Activated naive CD4-positive, alpha-beta T cell (primary cell): ENCODE measurements at places on chromosomes 6 and 20.

GRCh38 chr6:13872681-13873080 lies 52.1 kb upstream of the RNF182 start:
- no peak for DNase-seq

- no peak for DNase-seq
These were observed 222.1 kb downstream of the SMOC2 start for GRCh38 chr6:168663041-168663440.

- no peak for DNase-seq
These were observed 22.8 kb upstream of the RAB22A start for GRCh38 chr20:58286729-58287128.

DNA sequence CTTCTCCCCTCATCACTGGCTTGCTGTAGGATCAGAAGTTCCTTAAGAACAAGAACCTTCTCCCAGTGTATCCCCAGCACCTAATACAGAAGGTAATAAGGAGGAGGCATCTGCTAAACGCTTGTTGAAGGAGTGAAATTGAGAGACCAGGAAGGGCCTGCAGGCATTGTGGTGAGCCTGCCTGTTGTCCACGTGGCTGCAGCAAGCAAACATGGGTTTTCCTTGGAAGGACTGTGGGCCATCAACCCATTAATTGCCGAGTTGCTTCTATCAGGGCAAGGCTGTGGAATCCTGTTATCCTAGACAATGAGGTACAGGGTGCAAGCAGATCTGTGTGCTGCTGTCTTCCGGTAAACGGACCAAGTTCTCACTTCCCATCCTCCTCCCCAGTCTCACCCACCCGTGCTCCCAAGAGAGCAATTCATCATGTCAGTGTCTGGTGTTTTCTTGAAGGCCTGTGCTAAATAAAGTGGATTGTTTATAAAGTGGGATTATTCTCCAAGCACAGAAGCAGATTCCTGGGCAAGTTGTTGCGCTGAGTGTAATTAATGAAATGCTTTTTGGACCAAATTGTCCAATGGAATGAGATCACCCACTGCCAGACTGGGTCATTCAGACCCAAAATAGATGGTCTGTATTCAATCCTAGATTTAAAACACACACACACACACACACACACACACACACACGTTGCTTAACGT lies 164.6 kb upstream of the CDYL start:
- no peak for DNase-seq

DNA sequence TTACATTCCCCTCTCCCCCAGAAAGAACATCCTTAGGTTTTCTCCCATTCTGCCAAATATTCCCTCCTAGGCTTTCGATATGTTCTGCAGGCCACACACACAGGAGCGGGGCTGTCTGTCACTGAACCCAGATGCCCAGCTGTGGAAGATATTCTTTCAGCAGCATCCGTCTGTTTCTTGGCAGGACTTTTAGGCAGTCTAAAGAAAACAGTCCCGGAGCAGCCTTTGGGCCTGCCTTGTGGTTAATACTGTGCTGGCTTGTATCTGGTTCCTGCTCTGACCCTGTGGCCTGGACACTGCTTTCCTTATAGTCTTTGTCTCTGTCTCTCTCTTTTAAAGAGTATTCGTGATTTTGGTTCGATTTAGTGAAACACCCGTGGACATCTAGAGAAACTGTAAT lies 94.6 kb upstream of the SUPT3H start:
- DNase-seq = no peak

DNA sequence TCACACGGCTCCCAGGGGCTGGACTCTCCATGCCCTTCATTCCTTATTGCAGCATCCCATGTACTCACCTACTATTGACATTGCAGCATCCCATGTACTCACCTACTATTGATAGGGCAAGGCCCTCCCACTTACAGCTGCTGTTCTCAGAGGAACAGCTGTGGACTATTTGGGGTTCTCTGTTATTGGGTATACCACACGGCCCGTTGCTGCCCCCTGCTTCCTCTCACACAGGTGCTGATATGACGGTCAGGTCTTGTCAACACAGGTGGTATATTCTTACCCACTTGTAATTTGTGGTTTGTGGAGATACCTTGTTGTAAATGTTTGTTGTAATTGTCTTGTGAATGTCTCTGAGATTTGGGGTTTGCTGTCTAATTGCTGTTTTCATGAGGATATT lies 18.8 kb downstream of the ALDH5A1 start:
- DNase-seq = no peak

DNA sequence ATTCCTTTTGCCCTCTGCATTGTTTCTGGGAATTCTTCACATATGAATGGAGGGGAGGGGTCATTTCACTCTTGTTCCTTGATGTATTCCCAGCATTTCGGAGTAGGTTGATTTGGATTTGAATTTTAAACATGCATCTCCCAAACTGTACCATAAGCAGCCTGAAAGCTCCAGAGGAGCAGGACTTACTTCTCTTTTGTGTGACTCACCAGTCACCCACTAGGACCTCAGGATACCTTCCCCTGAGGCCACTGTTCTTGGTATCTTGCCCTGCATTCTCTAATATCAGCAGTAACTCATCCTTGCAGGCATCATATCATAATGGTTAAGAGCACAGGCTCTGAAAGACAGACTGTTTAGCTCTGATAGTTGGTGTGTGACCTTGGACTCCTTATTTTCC lies 703 bp downstream of the MRPL2 start:
- no peak for DNase-seq

GRCh38 chr6:38305995-38306681 lies 333.6 kb downstream of the BTBD9 start:
- DNase-seq = no peak
